Stimulated activated CD4-positive, alpha-beta T cell treated with anti-CD3 and anti-CD28 coated beads, Interleukin-15, amount 100 ng/mL, for 24 hours (primary cell): ENCODE measurements at places on chromosomes 12 and 14.

GRCh38 chr12:110865521-110865920, 18.7 kb downstream of the CCDC63 start:
- no peak for DNase-seq

- no peak for DNase-seq
Observed at GRCh38 chr14:27181333-27181732, 583.5 kb upstream of the NOVA1 start.

DNA sequence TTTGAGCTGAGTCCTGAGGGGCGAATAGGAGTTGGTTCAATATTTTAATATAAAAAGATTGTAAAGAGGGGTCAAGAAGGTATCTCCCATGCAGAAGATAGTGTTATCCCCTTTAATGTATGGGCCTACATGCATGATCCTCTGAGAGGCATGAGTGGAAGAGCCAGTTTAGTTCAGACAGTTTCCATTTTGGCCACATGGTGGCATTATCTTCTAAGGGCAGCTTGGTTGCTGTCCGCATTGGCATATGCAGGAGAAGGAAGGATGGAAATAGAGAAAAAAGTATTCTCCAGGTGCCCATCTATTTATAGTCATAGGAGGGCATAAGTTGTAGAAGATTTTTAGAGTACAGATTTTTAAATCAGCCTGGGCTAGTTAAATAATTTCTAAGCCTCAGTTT, 5.4 kb downstream of the SAMD4A start:
- peak; percentile 36 for DNase-seq

GRCh38 chr14:70448633-70449340, 3.2 kb upstream of the ADAM21 start:
- no peak for DNase-seq

GRCh38 chr12:115763376-115763775, 514.1 kb downstream of the MED13L start:
- DNase-seq, result no peak

GRCh38 chr12:43696154-43696553, 62.4 kb downstream of the PUS7L start:
- no peak for DNase-seq
